ENCODE measurements at places on chromosomes 5 and 9. TPM values are rescaled to one million over a fixed set of nuclear protein-coding genes. Genes with fewer than 3 reads are reported as not detected.

Gene CLIC3
- total RNA-seq = 2.0 TPM

Gene DPYSL3
- 6.5 TPM for total RNA-seq

Gene TMOD1
- 9.2 TPM for total RNA-seq

Gene ATP6V0E1
- 68.7 TPM for total RNA-seq

Gene MYOT
- 1.0 TPM for total RNA-seq

Gene AQP3
- total RNA-seq = 12.5 TPM

Gene C9orf153
- 1.3 TPM for total RNA-seq

Gene OLFML2A
- 4.4 TPM for total RNA-seq

Gene VCAN
- total RNA-seq = 33.7 TPM

Gene ADAMTSL2
- total RNA-seq = 4.2 TPM

Gene PCDHA6
- total RNA-seq = 5.9 TPM

Gene ARID3C
- total RNA-seq = not detected
